ENCODE measurements at places on chromosomes 11 and 22.

GRCh38 chr11:10747733-10748132 lies 3.3 kb upstream of the CTR9 start:
- no peak for DNase-seq

DNA sequence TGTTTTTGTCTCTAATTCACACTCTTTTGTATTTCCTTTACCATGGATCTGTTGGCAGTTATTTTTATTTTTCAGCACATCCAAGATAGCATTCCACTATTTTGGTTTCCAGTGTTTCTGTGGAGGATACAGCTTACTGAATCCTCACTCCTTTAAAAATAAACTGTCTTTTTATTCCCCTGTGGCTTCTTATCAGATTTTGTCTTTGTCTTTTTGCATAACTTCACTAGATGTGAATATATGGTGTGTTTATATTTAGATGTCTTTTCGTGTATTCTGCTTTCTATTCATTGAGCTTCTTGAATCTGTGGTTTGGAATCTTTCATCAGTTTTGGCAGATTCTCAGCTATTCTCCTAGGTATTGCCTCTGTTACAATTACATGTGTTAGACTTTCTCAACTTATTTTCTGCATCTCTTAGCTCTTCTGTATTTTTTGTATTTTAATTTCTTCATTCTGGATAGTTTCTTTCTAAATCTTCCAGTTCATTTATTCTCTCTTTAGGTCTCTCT lies 7.4 kb upstream of the ATXN10 start:
- DNase-seq = no peak

- no peak for DNase-seq
Observed at GRCh38 chr11:120914601-120915000, 109.3 kb upstream of the TBCEL start.

DNA sequence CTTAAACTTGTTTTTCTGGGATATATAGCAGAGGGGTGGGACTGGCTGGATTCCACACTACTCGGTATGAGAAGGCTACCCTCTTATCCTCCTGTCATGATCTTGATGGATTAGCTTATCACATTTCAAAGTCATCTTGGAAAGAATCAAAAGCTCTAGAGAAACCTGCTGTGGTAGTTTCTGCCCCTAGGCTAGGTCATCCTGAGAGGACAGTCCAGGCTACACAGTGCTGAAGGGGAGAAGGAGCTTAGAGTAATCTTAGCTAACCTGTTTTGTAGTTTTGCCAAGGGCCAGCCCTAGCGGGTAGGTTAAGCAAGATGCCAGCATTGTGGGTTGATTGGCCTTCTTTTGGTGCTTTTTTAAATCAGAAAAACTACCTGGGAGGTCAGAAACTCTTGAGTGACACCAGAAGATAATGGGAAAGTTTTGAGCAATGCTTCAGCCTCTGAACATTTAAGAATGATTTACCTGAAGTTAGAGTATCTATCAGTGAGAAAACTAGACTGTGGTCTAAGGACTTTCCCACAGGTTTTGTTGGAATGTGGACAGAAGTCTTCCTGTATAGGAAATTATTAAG lies 21.3 kb downstream of the PIWIL4 start:
- no peak for DNase-seq

- DNase-seq = no peak
Observed at GRCh38 chr22:44221710-44222475, 41.2 kb downstream of the PARVG start.

DNA sequence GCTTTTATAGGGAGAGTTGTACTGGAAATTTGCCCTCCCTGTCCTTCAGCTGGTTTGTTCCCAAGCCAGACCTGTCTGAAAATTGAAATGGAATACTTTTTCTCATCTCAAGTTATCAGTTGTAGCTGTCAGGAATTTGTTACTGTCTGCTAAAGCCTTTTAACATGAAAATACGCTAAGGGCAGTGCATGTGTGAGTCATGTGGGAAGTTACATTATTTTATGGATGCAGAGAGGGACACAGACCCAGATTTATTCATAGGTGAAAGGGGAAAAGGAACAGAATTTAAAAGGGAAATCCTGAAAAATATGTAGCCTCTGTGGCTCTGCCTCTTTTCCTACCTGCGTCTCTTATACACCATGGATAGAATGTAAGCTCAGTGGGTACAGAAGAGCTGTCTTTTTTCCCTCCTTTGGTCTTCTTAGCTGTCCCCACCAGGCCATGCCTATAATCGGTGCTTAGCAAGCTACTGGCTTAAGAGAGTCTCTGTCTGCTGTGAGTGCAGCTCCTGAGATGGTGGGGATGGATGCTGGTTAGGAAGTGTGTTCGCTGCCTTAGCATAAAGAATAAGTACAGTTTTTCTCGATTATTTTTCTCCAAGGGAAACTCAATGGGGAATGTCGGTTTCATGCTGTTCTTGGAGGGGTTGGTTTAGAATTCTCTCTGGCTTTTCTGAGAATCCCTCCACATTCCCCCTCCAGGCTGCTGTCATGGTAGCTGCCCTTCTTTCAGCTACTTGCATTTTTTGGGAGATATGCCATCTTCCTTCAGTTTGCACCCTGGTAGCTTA lies 166.8 kb downstream of the TEAD1 start:
- DNase-seq = no peak

Data from thyroid gland (tissue), 4 donors.